ENCODE measurements at places on chromosomes 6 and 20.

- no peak for DNase-seq
Measured at GRCh38 chr6:149060985-149061760, 256.3 kb upstream of the TAB2 start.

GRCh38 chr6:19434065-19434464 is 403.1 kb upstream of the ID4 start:
- no peak for DNase-seq

GRCh38 chr6:139568151-139568955 is 193.9 kb upstream of the CITED2 start:
- DNase-seq: no peak

DNA sequence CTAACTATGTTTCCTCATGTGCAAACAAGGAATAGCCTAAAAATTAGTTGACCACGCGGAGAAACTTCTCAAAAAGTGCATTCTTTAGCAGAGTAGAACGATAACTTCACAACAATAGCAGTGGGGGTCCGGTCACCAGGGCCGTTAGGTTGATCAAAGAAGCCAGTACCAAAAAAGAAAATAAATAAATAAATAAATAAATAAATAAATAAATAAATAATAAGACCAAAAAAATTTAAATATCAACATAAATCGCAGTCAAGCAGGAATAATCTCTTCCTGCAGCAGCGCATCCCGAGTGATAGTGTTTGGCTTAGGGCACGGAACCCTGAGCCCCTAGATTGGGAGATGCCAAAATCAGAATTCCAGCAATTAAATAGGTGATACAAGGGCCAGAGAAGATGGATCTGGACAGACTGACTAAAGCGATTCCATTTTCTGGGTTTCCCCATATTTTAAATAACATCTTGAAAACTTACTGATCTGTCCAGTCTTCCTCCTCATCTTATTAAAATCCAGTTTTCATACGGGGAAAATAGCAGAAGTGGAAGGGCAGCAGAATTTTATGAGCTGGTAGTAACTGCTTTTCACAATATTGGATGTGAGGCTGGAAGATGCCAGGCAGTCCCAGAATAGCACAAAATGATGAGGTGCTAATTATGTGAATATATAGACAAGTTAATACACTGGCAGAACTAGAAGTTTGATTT is 4.4 kb upstream of the OLIG3 start:
- DNase-seq: no peak

GRCh38 chr6:35624341-35625070 is 64.2 kb downstream of the FKBP5 start:
- no peak for DNase-seq

- DNase-seq: no peak
Measured at GRCh38 chr20:57834306-57835073, 124.7 kb upstream of the PMEPA1 start.

- DNase-seq: peak; percentile 90
Measured at GRCh38 chr6:26249957-26250697, 114.9 kb upstream of the BTN3A2 start.

- DNase-seq: no peak
Measured at GRCh38 chr6:74130641-74131040, 434.6 kb downstream of the CD109 start.

GRCh38 chr6:168499045-168499650 is 58.2 kb downstream of the SMOC2 start:
- DNase-seq: no peak

GRCh38 chr6:55088902-55089301 is 85.4 kb upstream of the HCRTR2 start:
- no peak for DNase-seq

DNA sequence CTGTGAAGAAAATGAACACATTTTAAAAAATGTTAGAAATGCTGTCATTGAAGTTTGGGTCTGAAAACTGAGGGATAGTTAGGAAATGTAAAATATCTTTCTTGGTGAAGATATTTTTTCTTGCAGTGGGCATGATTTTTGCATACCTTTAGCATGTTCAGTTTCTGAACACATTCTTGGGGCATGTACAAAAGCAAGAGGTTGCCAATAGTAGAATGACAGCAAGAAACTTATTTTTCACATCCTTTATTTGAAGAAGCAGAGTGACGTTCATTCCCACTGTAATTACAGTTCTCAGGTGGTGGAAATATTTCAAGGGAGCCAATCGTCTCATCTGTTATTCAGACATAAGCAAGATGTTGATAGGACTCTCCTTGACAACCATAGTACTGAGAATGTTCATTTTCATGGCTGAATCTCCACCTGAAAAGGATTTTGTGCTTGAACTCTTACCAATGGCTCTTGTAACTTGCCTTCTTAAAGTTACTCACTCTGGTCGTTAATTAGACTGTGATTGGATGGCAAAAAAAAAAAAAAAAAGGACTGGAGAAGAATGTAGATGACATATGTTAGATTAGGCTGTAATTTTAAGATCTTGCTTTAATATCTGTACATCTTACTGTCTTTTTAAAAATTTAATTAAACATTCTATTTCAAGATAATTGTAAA is 74.4 kb downstream of the DOK5 start:
- DNase-seq: no peak

DNA sequence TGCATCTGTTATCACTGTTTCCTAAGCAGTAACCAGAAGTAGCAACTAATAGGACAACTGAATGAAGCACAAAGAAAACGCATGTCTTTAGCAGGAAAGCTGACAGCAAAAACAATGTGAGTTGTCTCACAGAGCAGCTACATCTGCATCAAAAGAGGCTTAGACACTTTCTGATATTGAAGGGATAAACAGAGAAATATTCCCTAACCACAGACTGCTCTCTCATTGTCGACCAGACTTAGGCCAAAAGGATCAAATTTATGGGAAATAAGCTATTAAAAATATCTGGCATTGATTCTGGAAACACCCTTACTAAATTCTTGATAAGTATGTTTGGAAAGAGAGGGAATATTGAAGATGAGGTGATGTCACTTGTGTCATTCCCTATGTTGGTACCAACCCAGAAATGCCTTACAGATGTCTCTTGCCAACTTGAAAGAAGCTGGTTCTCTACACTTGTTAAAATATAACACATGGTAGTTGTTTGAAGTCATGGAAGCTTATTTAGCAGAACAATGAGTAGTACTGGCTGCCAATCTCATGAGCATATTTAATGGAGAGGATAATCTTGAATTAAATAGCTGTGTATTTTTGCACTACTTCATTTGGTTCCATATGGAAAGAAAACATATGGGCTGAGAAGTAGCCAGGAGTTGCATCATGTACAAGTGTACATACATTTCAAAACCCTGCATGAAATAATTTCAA is 929.3 kb upstream of the MAN1A1 start:
- no peak for DNase-seq

DNA sequence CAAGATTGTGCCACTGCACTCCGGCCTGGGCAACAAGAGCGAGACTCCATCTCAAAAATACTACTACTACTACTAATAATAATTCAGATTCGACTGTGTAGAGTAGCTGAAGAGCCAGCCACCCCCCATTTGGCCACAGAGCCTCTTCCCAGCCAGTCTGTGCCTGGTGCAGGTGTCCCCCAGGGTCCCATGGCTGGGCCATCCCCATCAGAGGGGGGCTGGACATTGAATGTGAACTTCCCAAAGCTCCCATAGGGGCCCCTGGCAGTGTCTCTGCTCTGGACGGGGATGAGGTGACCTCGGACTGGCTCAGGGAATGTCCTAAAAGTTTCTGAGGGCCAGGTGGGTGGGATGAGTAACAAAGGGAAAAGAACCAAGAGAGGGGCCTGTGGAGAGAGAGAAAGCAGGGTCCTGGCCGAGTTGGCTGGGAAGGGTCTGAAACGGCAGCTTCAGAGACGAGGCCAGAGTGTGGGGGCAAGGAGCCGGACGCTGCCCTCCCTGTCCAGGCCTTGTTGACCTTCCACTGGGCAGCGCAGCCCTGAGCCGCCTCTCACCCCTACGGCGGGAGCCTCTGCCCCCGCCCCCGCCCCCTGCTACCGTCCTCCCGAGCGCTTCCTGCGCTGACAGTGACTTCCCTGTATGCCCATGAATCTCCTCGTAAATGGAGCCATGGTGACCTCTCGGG is 24.9 kb upstream of the PCMTD2 start:
- DNase-seq: no peak

DNA sequence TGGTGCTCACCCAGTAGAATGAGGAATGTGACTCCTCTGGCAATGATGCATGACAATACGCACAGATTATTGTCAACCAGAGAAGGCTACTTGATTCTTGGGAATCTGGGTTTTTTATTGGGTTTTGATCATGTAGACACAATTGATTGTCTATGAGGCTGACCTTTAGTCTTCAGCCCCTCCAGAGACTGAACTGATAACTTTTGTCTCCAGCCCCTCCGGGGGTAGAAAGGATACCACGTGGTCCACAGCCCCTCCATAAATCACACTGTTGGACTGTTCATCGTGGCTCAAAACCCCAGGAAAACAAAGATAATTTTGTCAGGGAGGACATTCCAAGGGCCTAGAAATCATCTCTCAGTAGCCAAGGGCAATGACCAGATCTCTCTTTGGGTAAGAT is 57.5 kb upstream of the ADGRF5 start:
- no peak for DNase-seq

GRCh38 chr6:149580880-149581279 is 14.7 kb downstream of the GINM1 start:
- no peak for DNase-seq

DNA sequence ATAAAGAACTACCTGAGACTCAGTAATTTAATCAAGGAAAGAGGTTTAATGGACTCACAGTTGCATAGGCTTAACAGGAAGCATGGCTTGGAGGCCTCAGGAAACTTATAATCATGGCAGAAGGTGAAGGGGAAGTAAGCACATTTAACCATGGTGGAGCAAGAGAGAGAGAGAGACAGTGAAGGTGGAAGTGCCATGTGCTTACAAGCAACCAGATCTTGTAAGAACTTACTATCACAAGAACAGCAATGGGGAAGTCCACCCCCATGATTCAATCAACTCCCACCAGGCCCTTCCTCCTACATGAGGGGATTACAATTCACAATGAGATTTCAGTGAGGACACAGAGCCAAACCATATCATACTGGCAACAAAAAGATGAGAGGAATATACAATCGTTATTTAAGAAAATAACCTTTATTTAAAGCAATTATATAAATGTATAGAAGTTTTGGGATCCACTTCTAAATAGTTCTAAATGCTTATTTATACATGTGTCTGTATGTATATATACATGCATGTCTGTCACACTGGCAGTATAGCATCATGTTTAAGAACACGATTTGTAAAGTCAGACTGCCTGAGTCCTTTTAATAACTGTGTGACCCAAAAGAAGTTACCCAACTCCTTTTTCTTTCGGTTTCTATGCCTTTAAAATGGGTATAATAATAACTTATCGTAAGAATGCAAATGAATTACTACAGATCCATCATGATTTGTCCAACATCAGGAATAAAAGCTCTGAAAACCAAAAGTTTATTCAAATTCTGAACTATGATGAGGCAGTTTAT is 255.7 kb upstream of the THEMIS start:
- no peak for DNase-seq

DNA sequence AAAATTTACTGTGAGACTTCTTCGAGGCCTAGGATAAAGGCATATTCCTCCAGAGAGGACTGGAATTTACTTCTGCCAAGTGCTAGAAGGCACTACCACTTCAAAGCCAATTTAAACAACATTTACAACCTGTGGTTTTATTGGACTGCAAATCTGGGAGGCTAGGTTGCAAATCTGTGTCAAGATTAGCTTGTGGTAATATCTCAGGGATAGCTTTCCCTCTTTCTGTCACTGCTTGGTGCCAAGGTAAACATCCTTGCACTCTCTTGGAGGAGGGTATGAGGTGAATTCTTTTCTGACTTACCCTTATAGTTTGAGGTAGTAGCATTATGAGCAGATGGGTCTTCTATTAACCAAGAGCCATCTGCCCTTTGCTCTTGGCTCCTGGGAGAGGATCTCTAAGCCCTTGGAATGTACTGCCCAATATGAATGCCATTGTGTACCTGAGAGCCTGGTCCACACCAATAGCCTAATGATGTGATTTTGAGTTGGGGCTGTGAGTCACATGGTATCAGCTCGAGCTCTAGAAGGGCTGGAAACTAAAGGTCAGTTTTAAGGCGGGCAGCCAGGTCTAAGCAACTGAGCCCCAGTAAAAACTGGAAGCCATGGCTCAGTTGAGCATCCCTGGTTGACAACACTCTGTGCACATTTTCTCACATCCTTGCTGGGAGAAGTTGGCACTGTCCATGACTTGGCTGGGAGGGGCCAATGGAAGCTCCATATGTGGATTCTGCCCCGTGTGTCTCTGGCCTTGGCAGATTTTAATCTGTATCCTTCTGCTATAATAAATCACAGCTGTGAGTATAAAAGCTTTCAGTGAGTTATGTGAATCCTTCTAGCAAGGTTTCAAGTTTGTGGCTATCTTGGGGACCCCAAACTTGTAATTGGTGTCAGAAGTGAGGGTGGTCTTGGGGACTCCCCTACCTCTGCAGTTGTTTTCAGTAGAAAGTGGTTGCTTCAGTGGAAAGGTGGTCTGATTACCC is 188.1 kb downstream of the UBE3D start:
- DNase-seq: no peak

DNA sequence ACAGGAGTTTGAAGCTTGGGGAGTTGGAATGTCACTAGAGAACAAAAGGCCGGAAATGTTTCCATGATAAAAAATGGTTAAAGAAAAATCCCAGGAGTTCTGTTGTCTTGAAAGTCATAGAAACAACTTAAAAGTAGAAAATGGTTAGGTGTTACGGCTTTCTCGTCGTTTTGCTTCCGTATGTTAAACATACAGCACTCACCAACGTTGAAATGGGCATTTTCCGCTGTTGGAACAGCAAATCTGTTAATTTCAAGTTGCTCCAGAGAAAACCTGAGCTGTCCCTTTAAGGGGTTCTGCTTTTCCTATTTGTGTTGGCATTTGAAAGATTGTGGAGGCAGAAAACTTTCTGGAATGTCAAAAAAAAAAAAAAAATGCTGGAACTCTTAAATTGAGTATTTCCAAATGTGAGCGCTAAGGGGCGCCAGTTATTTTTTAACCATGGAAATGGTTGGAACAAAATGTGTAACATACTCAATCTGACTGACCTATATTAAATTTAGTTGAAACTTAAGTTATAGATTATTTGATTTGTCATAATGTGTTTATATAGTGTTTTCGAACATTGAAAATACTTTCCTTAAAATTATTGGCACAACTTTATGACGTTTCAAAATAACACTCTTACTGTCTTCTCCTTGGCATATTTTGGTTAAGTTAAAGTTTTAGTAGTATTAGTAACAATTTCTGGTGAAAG is 2.2 kb downstream of the QKI start:
- DNase-seq: peak; percentile 55

All from activated CD4-positive, alpha-beta T cell treated with anti-CD3 and anti-CD28 coated beads, Interleukin-2, Interleukin-6, amounts not matched to agents 100 ng/mL and 50 ng/mL, durations not matched to agents 16 hours and 8 hours (primary cell).